ENCODE measurements at places on chromosomes 2 and 18.

DNA sequence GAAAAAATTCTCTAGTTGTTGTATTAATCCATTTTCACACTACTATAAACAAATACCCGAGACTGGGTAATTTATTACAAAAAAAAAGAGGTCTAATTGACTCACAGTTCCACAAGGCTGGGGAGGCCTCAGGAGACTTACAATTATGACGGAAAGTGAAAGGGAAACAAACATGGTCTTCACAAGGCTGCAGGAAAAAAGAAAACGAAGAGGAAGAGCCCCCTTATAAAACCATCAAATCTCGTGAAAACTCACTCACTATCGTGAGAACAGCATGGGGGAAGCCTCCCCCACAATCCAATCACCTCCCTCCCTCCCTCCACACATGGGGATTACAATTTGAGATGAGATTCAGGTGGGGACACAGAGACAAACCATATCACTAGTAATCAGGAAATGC is 61.7 kb upstream of the SPTBN1 start:
- no peak for DNase-seq

DNA sequence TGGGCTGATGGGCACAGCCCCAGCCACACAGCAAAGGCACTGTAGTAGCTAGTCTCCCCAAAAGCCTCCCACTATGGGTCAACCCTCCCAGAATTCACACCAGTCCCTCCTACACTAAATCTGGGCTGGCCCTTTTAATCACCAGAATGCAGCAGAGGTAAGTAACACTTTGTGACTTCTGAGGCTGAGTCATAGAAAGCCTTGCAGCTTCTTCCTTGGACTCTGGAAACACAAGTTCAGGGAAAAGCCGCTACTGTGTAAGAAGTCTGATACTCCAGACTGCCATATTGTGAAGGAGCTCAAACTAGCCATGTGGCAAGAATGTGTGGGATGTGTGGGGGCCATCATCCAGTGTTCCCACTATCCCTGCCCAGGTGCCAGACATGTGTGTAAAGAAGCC is 19.0 kb upstream of the SIX2 start:
- no peak for DNase-seq

- no peak for DNase-seq
Observed at GRCh38 chr18:74869904-74870863, 272.5 kb downstream of the ZNF407 start.

- DNase-seq, result no peak
Observed at GRCh38 chr2:10132596-10132995, 10.1 kb downstream of the RRM2 start.

DNA sequence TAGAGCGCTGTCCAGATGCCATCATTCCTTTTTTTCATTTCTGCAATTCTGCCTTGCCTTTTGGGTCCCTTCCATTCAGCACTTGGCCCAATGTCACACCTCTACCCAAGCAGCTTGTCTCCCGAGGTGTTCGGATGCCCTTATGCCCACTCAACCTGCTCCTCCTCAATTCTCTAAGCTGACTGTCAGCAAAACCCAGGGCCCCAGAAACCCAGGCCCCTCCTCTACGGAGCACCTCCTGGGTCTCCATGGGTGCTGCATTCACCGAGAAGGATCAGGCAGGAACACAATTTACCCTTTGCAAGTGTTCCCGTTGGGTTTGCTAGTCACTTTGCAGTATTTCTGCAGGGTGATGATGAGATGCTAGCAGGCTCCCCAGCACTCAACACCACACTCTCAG is 86.7 kb upstream of the RAB6C start:
- DNase-seq, result no peak

- DNase-seq, result no peak
Observed at GRCh38 chr2:66122516-66122915, 312.4 kb upstream of the MEIS1 start.

DNA sequence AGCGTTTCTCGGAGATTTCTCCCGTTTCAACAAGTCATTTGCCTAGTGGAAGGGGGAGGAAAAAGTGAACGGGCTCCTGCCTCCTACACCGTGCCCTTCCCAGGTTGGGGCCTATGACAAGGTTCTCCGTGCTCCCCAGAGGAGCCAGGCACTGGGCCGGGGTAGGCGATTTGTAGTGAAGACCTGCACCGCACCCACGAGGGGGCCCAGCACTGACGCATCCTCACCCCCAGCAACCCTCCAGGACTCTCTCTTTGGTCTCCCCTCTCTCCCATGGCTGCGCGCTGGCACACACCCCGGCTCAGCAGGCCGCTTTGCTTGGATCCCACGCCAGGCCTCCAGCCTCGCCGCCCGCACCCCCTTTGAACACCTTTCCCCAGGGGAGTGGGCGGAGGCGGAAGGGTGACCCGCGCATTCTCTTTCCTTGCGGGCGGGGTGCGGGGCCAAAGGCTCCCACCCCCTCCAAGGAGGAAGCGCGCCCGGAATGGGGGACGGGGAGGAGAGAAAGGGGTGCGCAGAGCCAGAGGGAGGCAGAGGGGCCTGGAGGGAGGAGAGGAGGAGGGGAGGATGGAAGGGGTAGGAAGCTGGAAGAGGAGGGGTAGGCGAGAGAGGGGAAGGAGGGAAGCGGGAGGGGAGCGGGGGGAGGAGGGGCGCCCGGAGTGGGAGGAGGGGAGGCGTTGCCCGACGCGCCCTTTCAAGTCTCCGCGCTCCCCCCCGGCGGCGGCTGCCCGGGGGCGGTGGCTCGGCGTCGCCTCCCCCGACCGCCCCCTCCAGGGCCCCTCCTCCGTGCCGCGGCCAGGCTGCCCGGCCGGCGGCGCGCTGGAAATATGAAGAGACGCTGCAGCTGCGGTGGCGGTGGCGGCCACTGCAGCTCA is at the start of gene APCDD1:
TSS of gene APCDD1 (plus strand) at position 830 of the 875 bp plus-strand sequence. CDS start 347 bp downstream, outside the sequence.
- DNase-seq, result peak; percentile 66

GRCh38 chr2:30713698-30714097 is 93.5 kb downstream of the CAPN13 start:
- no peak for DNase-seq

DNA sequence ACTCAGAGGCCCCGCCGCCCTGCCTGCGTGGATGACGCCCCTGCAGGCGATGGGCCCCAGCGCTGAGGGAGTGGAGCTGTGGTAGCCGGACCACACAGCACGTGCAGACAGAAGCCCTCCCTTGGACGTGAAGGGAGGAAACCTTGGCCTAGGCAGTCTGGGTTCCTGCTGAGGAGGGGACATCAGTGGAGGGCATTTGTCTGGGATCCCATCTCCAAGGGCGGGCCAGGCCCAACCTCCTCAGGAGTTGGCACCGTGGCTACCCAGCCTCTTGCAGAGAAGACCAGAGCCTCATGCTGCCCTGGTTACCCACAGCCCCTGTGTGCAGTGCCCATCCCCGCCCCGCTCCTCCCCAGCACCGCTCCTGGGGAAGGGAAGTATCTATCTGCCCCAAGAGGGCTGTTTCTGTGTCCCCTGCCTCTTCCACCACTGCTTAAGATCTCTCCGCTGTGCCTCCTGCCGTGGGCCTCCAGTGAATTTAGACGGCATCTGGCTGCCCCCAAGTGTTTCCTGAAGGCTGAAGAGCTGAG is 241.8 kb downstream of the KLHL29 start:
- DNase-seq, result no peak

DNA sequence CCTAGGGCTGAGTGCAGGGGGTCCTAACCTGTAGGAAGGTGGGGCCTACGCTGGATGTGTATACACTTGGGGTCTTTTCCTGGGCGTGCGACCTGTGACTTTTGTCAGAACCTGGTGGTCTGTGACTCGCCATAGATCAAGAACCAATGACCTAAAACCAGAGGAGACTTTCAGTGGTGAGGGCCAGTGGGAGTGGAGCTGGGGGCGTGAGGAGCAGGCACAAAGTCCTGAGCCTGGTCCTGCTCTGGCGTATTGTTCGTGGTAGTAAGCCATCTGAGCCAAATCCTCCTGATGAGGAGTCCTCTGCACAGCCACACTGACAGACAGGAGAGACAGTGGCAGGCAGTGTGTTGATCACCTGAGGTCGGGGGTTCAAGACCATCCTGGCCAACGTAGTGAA is 8.9 kb downstream of the INPP4A start:
- DNase-seq, result no peak

DNA sequence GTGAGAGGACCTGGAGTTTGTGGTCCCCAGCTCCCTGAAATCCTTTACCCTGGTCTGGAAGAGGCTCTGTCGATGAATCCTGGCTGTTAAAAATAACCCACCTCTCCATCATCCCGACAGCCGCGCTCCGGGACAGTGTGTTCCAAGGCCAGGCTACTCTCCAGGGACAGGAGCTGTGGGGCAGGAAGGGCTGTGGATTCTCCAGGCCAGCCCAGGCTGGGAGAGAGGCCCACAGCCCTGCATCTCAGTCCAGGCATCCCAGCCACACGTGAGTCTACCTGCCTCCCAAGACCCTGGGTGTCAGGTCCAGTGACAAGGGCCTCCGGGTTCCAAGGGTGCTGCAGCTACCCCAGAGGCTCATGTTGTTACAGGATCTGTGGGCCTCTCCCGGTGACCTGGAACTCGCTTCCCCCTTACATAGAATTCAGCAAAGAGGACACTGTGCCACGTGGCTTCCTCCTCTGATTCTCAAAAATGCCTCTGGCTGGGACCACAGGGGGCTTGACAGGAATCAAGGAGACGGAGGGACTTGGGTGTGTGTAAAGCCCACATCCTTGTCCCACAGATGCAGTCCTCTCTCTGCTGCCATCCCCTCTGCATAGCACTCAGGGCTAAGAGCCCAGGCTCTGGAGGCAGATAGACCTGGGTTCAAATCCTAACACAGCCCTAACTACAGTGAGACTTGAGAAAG is 17.3 kb downstream of the ADRA2B start:
- DNase-seq, result no peak

GRCh38 chr2:71505086-71505769 is 51.9 kb downstream of the DYSF start:
- no peak for DNase-seq
